ENCODE measurements at places on chromosomes 6 and 20.
A peak's percentile ranks its signal among the peaks of the same experiment; 100 is the strongest.

GRCh38 chr6:80022803-80023202, 18.4 kb downstream of the TTK start:
- DNase-seq: no peak

- DNase-seq: no peak
Measured at GRCh38 chr6:106518748-106519147, 110.5 kb downstream of the RTN4IP1 start.

GRCh38 chr6:169824021-169824420, 72.6 kb downstream of the ERMARD start:
- no peak for DNase-seq

GRCh38 chr6:129368076-129368475, 341.9 kb downstream of the ARHGAP18 start:
- no peak for DNase-seq

- no peak for DNase-seq
Measured at GRCh38 chr6:54085047-54085446, 26.2 kb upstream of the MLIP start.

DNA sequence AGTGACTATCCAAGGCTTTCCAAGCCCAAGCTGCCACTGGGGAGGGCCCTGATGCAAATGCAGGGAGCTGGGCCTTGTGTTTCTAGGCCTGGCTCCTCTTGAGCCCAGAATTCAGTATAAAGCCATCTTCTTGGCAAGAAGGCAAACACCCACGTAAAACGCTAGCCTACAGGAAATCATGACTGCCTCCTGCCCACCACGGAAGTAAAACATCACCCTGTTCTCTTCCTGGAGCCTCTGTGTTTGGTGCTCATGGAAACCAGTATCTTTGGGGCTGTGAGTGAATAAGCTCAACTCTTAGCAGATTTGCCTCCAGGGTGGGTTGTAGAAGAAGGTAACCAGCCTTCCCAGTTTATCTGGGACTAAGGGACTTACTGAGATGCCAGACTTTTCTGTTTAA, 271.0 kb downstream of the ZNF217 start:
- DNase-seq: no peak

GRCh38 chr6:111231090-111231459, 143.8 kb downstream of the SLC16A10 start:
- DNase-seq: no peak

DNA sequence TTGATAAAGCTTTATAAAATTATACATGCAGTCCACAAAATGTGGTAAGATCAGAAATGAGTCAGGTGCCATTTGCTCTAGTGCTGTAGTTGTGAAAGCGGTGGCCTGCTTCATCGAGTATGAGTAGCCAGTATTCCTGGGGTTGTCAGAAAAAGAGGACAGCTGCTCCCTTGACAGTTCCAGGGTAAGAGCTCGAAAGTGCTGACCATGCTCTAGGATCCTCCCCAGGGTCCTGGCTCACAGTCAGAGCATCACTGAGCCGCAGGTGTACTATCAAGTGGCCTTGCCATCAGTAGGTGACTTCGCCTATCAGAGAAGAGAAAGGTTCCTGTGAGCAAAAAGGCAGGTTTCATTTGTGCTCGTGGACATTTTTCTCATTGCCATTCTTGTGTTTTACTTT, 3.6 kb downstream of the BTBD3 start:
- no peak for DNase-seq

GRCh38 chr20:58716476-58717277, 24.1 kb downstream of the NPEPL1 start:
- no peak for DNase-seq

DNA sequence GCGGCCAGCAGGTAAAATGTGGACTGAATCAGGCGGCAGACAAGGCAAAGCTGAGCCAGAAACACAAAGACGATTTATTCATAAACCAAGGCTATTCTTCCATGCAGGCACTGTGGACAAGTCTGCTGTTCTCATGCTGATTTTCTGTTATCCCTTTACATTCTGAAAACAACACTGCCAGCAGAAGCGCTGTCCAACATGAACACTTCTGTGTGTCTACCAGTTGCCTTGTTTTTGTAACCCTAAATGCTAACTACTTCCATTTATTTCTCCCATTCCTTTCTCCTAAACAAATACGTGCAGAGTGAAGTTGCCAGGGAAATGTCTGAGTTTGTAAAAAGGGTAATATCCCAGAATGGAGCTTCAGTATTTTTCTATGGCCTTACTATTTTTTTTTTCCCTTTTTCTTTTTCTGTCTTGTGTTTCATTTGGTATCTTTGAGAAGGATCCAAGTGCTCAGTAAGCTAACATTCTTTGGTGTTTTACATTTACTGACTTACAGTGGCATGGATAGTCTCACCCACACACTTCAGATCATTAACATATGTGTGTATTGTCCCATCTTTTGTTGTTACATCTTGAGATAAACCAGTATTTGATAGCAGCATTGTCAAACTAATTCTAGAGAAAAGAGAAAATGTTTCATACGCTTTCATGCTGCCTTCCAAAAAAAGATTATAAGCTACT, 1308.9 kb upstream of the MAP3K7 start:
- DNase-seq: no peak

- DNase-seq: no peak
Measured at GRCh38 chr6:142833054-142833453, 111.9 kb downstream of the HIVEP2 start.

GRCh38 chr6:130223508-130223907, 757 bp upstream of the SAMD3 start:
- no peak for DNase-seq

- DNase-seq: peak; percentile 30
Measured at GRCh38 chr20:21505161-21505809, 8.6 kb downstream of the NKX2-2 start.

- no peak for DNase-seq
Measured at GRCh38 chr20:469746-470490, 7.6 kb upstream of the TBC1D20 start.

- no peak for DNase-seq
Measured at GRCh38 chr6:113433335-113433991, 423.7 kb upstream of the MARCKS start.

DNA sequence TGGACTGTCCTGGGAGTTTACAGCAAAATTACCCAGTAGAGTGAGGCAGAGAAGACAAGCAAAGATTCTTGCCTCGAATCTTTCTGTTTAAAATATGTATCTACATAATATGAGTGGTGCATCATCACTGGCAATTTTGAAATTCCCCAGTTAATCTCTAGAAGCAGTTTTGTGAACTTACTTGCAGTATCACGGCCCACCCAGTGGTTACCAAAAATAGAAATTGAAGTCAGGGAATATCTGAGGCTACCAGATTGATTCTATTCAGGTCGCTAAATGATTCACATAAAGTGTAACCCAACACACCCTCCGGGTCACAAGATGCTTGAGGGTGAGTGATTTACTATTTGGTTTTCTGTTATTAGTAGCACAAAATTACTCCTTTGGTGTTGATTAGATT, 111.9 kb downstream of the PPP1R14C start:
- no peak for DNase-seq

GRCh38 chr20:50413088-50413500, 97.1 kb upstream of the PTPN1 start:
- no peak for DNase-seq

- DNase-seq: peak; percentile 9
Measured at GRCh38 chr6:38067263-38067980, 247.9 kb downstream of the ZFAND3 start.

- DNase-seq: peak; percentile 30
Measured at GRCh38 chr6:148342350-148343046, at the start of gene SASH1. Gene SASH1, plus strand, starts transcription at chr6:148342838. Its CDS starts 230 bp downstream, at chr6:148343068.

DNA sequence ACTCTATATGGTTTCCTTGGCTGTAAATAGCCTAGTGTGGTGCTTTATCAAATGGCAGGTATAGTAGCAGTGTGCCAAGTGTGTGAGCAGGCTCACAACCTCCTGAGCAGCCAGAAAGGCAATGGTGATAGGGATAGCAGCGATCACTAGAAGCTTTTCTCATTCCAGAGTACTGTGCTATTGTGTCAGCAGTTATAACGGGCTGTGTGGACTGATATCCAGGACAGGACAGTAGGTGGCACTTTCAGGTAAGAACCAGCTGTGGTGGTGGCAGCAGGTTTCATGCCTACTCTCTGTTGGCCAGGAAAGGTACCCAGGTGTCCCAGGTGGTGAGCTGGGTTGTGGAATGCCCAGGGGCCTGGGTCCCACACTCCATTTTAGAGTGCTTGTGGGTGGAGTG, 448.8 kb upstream of the BTBD3 start:
- DNase-seq: no peak
